Left kidney (tissue), 8 donors: ENCODE measurements at places on chromosomes 3 and 15. TPM values are rescaled to one million over a fixed set of nuclear protein-coding genes. Genes with fewer than 3 reads are reported as not detected.

- no peak for DNase-seq
Observed at GRCh38 chr3:27043328-27043955, 325.7 kb downstream of the NEK10 start.

DNA sequence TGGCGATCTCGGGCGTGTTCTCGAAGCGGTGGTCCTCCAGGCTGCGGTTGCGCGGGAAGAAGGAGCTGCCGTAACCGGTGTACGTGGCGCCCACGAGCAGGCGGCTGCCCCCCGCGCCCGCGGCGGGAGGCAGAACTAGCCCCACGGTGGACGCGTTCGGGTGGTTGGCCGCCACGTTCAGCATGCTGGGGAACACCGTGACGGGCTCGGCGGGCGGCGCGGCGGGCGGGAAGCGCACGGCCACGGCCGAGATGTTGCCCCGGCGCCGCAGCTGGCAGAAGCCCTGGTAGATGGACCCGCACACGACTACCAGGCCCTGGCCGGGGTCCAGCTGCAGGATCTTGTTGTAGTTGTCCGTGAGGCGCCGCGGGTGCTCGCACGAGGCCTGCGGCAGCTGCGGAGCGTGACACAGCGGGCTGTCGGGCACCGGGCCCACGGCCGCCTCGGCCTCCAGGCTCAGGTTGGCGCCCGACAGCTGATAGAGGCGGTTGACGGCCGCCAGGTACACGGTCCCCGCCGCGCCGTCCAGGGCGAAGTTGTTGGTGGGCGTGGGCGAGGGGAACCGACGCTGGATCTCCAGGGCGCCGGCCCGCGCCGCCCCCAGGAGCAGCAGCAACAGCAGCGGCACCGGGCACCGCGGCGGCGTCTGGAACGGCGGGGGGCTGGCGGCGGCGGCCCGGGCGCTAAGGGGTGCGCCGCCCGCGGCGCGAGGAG lies 397 bp downstream of the PLXND1 start:
- no peak for DNase-seq

- DNase-seq, result no peak
Observed at GRCh38 chr15:31082771-31083369, 18.7 kb downstream of the TRPM1 start.

DNA sequence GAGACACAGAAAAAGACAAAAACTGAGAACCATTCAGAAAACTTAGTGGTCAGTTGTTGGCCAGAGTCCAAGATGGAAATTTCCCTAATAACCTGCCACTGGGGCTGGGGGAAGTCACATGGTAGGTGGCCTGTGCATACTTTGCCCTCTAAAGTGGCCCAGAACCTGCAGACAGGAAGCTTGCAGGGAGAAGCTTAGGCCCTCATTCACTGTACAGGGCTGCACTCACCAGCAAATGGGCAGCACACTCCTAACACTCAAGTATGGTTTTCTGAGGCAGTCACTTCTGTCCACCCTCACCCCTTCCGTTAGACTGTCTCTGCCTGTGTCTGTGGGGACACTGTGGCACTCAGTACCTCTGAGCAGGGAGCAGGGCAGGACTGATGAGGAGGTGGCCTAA lies 14.5 kb upstream of the RNU6-1 start:
- DNase-seq, result no peak

Gene TGM5
- polyA plus RNA-seq, result not detected

GRCh38 chr3:192128060-192128459 lies 599.3 kb downstream of the FGF12 start:
- DNase-seq, result no peak

Gene UBA7
- polyA plus RNA-seq, result 40.7 TPM

- DNase-seq, result no peak
Observed at GRCh38 chr3:134076851-134077250, 47.1 kb upstream of the SLCO2A1 start.

Gene PRSS50
- polyA plus RNA-seq, result 3.2 TPM

DNA sequence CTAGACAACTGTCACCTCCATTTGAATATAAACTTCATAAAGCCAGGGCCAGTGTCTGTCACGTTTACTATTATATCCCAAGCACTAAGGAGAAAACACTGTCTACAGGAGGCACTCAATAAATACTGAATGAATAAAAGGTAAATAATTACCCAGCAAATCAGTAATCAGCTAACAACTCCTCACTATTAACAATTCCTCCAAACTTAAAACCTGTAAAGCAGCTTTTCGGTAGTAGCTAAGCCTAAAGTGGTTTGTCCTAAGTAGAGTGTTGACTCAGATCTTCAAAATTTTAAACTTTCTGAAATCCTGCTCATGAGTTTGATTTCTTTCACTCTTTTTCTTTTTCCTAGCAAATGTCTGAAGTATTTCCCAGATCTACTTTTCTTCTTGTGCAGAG lies 39.9 kb downstream of the C3orf80 start:
- DNase-seq, result no peak

DNA sequence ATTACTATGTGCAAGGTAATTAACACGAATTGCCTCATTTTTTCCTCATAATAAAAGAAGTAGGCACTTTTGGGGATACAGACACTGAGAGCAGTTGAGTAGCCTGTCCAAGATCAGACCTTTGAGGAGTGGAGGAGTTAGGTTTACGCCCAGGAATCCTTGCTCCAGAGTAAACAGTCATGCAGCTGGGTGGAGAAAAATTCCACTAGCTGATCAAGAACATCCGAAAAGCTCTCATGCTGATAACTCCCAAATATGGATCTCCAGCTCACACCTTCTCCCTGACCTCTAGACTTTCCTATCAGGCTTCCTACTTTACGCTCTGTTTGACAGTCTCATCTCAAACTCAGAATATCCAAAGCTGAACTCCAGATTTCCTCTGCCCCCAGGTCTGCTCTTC lies 53.3 kb downstream of the ST6GAL1 start:
- no peak for DNase-seq

Gene CSTA
- polyA plus RNA-seq, result 0.32 TPM

DNA sequence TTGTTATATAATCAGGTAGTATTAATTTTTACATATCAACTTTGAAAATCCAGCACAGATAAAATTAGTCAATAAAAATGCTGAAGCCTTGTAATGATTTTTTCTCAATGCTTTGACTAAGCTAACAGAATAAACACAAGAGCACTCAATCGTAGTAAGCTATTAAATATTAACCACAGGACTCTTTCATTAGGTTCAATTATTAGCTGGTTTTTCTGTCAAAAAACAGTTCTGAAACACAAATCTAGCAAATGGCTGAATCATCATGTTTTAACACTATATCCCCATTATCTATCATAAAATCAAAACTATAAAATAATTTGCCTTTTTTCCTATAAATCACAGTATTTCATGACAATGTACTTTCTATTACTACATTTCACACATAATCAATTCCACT lies 69.6 kb downstream of the PLOD2 start:
- DNase-seq, result no peak

DNA sequence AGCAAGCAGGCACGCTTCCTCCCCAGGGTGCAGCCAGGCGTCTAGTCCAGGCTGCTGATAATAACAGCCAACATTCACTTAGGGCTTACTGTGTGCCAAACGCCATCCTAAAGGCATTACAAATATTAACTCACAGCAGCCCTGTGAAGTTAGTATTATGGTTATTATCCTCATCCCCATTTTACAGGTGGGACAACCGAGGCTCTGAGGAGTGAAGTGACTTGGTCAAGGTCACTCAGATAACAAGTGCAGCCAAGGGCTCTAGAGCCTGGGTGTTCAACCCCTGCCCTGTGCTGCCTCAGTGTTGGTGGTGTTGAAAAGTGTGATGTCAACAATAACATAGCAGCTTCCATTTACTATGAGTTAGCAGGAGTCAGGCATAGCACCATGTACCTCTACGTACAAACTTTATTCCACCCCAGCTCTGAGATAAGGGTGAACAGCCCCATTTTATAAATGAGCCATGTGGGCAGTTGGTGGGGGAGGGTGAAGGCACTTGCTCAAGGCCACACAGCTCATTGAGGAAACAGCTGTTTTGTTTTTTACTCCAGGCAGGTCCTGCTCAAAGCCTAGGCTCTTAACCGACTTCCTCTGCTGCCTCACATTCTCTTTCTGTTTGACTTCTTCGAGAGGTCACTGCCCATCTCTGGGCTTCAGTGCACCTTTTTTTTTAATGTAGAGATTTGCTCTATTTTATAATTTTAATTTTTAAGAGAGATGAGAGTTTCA lies 24.0 kb upstream of the TRH start:
- no peak for DNase-seq

DNA sequence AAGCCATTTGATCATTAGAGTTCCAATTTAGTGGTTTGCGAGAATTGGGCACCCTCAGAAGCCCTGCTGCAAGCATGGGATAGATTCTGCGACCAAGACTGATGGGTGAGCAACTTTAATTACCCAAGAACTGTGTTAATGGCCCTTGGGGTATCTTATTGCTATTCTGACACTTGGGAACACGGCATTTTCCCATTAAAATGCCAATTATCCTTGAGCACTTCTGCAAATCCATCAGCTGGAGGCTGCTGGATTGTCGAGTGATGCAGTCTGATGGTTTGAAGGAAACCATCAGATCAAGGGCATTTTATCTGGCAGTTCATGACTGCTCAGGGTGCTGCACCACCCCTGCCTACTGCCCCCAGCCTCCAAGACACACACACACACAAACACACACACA lies 183.6 kb upstream of the PROK2 start:
- peak; percentile 64 for DNase-seq

- DNase-seq, result no peak
Observed at GRCh38 chr15:31081056-31081455, 20.5 kb downstream of the TRPM1 start.

Gene SLC9C1
- 1.2 TPM for polyA plus RNA-seq

- DNase-seq, result no peak
Observed at GRCh38 chr3:66593978-66594377, 93.2 kb upstream of the LRIG1 start.

GRCh38 chr15:65659502-65660052 lies 37.8 kb downstream of the SLC24A1 start:
- DNase-seq, result no peak

GRCh38 chr3:182905623-182906022 lies 74.7 kb downstream of the DCUN1D1 start:
- no peak for DNase-seq

Gene ATP2B2
- 1.1 TPM for polyA plus RNA-seq

Gene PPP1R14D
- polyA plus RNA-seq, result 0.62 TPM

GRCh38 chr3:169822540-169822939 lies 9.8 kb upstream of the LRRC34 start:
- no peak for DNase-seq

GRCh38 chr3:100125161-100125938 lies 11.0 kb upstream of the FILIP1L start:
- no peak for DNase-seq

- no peak for DNase-seq
Observed at GRCh38 chr15:52440946-52441345, 87.7 kb downstream of the MYO5A start.

Gene CLSTN2
- 2.0 TPM for polyA plus RNA-seq

GRCh38 chr3:113600418-113601182 lies 68.2 kb downstream of the SIDT1 start:
- DNase-seq, result no peak
